ENCODE measurements at places on chromosomes 1 and 21.

- DNase-seq = no peak
Measured at GRCh38 chr1:155169541-155169940, 3.6 kb downstream of the KRTCAP2 start.

- DNase-seq = no peak
Measured at GRCh38 chr1:112244131-112244530, 151.9 kb upstream of the CTTNBP2NL start.

DNA sequence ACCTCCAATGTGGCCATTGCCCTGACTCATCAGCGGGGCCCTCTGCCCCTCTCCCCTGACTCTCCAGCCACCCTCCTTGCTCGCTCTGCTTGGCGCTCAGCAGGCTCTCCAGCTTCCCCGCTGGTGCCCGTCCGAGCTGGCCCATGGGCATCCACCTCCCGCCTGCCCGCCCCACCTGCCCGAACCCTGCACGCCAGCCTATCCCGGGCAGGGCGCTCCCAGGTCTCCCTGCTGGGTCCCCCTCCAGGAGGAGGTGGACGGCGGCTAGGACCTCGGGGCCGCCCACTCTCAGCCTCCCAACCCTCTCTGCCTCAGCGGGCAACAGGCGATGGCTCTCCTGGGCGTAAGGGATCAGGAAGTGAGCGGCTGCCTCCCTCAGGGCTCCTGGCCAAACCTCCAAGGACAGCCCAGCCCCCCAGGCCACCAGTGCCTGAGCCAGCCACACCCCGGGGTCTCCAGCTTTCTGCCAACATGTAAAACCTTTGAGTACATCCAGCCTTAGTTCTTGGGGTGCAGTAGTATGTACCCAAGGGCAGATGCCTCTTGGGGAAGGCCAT, 10.8 kb downstream of the HCN3 start:
- no peak for DNase-seq

- no peak for DNase-seq
Measured at GRCh38 chr1:119482517-119483425, 24.2 kb upstream of the HSD3B1 start.

DNA sequence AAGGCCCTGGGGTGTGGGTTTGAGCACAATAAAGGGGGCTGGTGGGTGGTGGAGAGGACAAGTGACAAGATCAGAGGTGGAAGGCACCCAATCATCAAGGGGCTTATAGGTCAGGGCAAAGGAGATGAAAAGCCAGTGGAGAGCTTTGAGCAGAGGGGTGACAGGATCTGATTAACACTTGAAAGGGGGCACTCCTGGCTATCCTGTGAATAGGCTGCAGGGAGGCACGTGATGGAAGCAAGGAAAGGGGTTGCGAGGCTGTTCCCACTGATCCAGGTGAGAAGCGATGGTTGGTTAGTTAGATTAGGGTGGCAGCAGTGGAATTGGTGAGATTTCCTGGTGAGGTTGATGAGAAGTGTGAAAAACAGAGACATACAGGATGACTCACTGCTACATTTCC, 80.6 kb downstream of the WLS start:
- DNase-seq = no peak

GRCh38 chr21:34781526-34781925, 112.7 kb downstream of the CLIC6 start:
- DNase-seq = no peak

- no peak for DNase-seq
Measured at GRCh38 chr1:236692128-236692527, 5.8 kb downstream of the ACTN2 start.

DNA sequence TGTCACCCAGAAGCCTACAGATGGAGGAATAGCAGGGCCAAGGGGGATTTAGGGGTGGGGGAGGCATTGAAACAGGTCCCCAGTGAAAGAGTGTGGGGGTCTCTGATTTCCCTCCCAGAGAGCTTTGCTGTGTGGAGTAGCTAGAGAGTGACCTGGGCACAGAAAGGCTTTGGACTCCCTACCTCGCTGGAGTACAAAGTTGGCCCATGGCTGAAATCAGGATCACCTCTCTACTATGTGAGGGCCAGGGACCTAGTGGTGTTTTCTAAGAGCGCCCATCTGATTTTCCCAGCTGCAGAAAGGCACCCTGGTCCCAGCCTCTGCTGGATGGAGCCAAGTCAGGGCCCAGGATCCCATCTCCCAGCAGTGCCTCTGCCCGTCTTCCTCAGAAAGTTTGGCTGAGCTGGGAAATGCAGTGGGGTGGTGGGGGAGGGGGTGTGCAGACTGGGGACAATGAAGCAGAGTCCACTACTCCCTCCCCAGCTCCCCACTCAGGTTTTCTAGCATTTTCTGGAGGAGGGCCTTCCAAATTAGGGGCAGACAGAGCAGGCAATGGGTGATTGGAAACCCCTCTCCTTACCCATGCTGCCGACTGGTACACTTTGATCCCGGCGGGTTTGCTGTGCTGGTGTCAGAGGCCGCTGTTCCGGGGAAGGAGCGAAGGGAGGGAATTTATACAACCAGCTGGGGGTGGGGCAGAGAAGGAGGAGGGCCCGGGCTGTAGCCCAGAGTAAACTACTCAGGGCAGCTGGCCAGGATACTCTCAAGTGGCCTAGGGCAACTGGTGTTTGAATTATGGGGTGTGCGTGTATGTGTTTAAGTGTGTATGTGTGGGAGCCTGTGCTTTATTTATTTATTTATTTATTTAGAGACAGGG, at the start of gene SELENBP1:
SELENBP1 (minus strand) TSS at position 648 of the 877 bp plus-strand sequence; CDS start at position 584, 64 bp downstream.
- peak; percentile 84 for DNase-seq

GRCh38 chr1:212595787-212596714, 12.5 kb upstream of the ATF3 start:
- no peak for DNase-seq

- peak; percentile 32 for DNase-seq
Measured at GRCh38 chr1:20634594-20635084, 1.4 kb downstream of the PINK1 start.

GRCh38 chr1:167714098-167714438, 7.7 kb upstream of the MPZL1 start:
- no peak for DNase-seq

DNA sequence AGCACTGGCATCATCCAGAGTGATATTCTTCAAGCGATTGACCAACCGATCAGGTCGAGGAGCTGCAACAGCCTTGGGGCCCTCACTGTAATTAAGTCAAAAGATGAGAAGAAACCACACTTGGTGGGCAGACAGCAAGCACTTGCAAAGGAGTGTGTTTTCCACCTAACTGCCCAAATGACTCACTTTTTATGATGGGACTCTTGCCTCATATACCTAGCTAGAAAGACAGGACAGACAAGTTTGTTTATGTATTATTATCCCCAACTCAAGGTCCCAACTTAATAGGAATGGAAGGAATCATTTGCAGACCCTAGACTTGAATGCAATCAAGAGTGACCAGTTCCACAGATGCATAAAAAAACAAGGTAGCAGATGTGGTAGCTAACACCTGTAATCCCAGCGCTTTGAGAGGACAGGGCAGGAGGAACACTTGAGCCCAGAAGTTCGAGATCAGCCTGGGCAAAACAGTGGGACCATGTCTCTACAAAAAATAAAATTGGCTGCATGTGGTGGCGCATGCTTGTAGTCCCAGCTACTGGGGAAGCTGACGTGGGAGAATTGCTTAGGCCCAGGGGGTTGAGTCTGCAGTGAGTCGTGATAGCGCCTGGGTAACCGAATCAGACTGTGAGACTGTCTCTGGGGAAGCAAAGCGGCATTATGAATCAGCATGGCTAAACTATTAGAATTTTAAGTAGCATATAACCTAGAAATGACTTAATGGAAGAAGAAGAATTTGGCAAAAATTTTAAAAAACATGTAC, 2.3 kb upstream of the NRAS start:
- no peak for DNase-seq

GRCh38 chr1:245154429-245155271, at the start of gene KIF26B:
Gene KIF26B (plus strand): TSS chr1:245154985. CDS start chr1:245155425, 440 bp downstream.
- peak; percentile 47 for DNase-seq

DNA sequence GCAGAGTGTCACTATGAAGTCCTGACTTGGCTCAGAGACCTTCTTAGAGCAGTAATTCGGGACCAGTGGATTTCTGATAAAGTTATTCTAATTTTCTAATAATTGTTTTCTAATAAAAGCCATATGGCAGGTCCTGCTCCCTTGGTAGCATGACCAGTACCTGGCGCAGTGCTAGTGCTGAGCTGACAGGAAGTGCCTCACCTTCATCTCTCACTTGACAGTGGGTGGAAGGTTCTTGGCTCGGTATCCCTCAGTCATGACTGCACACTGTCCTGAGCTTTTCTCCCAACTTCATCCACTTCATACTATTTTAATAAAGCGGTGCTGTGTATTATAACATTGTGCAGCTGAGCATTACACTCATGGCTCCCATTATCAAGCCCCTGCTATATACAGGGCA, 14.1 kb downstream of the VANGL1 start:
- no peak for DNase-seq

- DNase-seq = no peak
Measured at GRCh38 chr1:172833954-172834353, 175.1 kb downstream of the FASLG start.

- DNase-seq = no peak
Measured at GRCh38 chr1:54307305-54307704, 98.9 kb downstream of the SSBP3 start.

DNA sequence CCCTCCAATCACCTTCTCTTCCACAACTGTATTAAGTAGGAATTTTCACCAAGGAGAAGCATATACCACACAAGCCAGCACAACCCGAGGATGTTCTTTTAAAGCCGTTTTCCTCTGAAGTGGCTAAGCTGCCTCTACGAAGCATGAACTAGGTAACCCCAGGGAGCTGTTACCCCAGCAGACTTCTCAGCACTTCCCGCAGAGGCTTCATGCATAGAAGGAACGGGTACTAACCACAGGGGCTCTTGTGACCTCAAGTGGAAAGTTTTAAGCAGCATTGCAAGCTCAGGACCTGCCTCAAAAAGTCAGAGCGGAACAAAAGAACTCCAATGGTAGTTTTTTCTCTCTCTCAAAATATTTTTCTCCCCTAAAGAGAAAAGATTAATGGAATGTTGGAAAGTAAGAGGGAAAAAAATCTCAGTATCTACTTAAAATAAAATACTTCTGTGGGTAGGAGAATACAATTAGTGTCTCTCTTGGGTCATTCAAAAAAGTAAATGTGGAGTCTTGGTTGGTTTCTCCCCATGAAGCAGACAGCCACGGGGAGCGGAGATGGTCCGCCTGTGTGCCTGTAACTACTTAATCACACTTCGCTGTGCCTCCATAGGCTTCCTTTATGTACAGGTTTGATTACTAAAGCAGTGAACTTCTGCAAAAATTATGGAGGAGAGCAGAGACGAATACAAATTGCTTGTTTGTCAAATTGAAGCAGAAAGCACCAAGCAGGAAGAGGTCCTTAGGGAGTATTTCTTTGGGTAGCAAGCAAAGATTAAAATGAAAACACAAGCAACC, 40.9 kb downstream of the STX6 start:
- DNase-seq = no peak

- no peak for DNase-seq
Measured at GRCh38 chr1:92980732-92981647, 19.7 kb upstream of the DIPK1A start.

DNA sequence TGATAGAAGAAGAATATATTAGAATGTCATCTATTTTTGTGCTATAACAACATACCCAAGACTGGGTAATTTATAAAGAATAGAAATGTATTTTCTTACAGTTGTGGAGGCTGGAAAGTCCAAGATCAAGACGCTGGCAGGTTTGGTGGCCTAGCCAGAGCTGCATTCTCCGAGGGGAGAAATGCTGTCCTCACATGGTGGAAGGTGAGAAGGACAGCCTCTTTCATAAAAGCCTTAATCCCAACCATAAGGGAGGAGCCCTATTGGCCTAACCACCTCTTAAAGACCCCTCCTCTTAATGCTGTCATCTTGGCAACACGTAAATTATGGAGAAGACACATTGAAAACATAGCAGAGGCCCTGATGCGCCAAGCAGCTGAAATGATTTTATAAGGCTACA, 60.1 kb upstream of the KAZN start:
- DNase-seq = no peak

- no peak for DNase-seq
Measured at GRCh38 chr1:181412746-181413145, 70.6 kb upstream of the CACNA1E start.

DNA sequence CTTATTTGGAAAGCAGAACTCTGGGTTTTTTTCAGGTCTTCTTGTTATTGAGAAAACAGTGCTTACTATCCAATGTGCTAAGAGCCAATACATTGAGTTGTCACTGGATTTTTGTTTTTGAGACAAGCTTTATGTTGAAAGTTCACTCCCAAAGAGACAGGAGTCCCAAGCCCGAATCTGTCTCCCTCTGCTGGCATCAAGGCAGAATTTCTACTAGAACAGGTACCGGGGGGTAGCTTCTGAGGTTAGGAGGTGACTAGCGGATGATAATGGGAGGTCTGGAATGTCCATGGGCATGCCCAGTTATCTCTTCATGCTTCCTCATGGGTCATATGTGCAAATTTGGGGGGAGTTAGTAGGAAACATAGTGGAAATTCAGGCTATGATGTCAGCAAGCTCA, 25.1 kb downstream of the ZNF124 start:
- no peak for DNase-seq

- DNase-seq = no peak
Measured at GRCh38 chr21:45555251-45555556, 13.0 kb upstream of the SLC19A1 start.

DNA sequence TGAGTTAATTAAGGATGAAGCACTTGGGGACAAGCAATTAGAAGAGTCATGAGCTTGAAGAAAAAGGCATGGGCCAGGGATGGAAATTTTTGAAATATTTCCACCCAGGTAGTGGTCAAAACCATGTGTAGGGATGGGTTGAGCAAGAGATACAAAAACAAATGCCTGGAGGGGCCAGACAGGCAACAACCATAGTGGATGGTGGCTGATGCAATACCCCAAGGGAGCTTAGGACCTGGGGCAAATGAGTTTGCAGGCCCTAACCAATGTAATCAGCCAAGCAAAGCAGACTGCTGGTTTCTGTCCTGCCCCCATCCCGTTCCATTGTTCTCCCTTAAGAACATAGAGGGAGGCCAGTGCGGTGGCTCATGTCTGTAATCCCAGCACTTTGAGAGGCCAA, 119.1 kb upstream of the FGGY start:
- no peak for DNase-seq

GRCh38 chr1:65725064-65725463, 67.6 kb upstream of the PDE4B start:
- no peak for DNase-seq

GRCh38 chr21:46017695-46018094, 36.1 kb downstream of the COL6A1 start:
- DNase-seq = no peak

DNA sequence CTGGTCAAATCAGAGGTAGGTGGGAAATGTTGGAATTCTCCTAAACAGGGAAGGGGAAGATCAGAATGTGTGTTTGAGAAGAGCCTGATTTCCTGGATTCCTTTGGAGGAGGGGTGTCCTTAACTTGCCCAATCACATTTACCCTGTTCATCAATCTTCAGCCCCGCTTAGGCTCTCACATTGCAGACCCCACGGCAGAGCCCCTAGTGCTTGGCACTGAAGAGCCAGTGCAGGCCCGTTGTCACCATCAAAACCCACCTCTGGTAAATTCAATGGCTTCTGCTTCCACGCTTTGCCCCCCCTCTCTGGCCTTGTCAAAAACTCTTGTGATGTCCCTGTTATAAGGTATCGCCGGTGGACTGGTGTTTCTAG, 2.3 kb downstream of the AGPAT3 start:
- DNase-seq = no peak

GRCh38 chr1:156746728-156747631, 4.5 kb downstream of the HDGF start:
- DNase-seq = peak; percentile 94
